ENCODE measurements at places on chromosomes 1 and 21.
A peak's percentile ranks its signal among the peaks of the same experiment; 100 is the strongest.

DNA sequence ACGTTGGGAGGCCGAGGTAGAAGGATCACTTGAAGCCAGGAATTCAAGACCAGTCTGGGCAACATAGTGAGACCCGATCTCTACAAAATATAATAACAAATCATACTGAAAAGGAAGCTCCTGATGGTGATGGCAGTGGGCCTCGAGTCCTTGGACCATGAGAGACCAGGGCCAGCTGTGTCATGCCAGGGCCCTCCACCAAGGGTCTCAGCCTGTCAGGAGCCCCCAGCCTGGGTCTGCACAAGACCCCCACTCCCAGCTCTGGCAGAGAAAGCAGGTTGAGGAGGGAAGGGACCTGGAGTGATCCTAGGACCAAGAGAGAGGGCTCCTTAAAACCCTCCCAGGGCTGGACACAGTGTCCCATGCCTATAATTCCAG is 6.7 kb upstream of the CTRC start:
- no peak for DNase-seq

GRCh38 chr1:8113262-8114220 is 87.4 kb upstream of the ERRFI1 start:
- peak; percentile 13 for DNase-seq

GRCh38 chr21:15277466-15277865 is 212.7 kb upstream of the NRIP1 start:
- no peak for DNase-seq

GRCh38 chr1:44501047-44501890 is 96.2 kb downstream of the RNF220 start:
- no peak for DNase-seq

- DNase-seq: peak; percentile 61
Observed at GRCh38 chr21:45302082-45303061, 14.7 kb upstream of the POFUT2 start.

DNA sequence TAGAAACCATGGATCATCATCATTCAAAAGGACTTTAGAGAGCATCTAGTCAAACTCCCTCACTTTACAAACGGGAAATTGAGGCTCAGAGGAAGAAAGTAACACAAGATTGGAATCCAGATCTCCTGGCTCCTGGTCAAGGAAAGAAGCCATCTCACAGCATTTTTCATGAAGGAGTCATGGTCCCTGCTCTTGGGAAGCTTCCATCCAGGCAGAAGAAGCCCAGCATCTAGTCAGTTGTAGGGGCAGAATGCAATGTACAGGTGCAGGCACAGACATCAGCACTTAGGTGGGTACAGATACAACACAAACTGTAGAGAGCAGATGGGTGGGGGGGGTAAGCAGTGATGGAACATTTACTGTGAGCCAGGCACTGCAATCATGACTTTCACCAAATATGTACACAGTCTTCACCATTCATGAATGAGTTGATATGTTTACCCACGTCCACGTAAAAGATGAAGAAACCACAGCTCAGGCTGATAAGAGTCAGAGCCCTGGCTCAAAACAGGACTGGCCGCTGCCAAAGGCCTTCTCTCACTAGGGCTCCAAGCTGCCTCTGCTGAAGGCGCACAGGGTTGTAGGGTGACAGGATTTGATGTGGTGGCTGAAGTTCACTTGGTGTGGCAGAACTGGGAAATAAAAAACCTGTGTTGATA is 44.0 kb downstream of the OPTC start:
- DNase-seq: no peak
